ENCODE measurements at places on chromosomes 1 and 21. TPM values are rescaled to one million over a fixed set of nuclear protein-coding genes. Genes with fewer than 3 reads are reported as not detected.

Gene COL24A1
- total RNA-seq = 0.08 TPM

Gene TRIM63
- not detected for total RNA-seq

Gene PBX1
- total RNA-seq = 2.0 TPM

Gene NR1I3
- total RNA-seq = not detected

Gene HES3
- not detected for total RNA-seq

DNA sequence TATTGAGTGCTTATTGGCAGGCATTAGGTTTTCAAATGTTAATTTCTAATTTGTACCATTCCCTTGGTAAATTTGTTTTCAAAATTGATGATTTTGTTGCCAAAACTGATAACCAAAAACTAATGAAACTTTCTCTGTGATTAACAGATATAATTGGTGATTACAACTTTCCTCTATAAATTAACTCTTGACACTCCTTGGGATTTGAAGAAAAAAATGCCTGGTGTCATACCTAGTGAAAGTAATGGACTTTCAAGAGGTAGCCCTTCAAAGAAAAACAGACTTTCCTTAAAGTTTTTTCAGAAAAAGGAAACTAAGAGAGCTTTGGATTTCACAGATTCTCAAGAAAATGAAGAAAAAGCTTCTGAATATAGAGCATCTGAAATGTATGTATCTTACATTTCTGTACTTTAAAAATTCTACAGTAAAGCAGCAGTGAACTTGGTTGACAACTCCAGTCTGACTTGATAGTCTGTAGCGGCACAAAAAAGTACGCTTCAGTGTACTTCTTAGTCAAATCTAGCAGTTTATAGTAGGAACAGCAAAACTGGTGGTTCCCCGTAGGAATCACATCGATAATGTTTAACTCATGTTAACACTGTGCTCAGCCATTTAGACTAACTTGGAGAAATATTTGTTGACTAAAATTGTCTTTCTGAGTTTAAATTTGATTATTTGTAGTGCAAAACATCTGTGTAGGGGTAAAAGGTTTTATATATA is 3.0 kb downstream of the USP1 start:
- no peak for DNase-seq

DNA sequence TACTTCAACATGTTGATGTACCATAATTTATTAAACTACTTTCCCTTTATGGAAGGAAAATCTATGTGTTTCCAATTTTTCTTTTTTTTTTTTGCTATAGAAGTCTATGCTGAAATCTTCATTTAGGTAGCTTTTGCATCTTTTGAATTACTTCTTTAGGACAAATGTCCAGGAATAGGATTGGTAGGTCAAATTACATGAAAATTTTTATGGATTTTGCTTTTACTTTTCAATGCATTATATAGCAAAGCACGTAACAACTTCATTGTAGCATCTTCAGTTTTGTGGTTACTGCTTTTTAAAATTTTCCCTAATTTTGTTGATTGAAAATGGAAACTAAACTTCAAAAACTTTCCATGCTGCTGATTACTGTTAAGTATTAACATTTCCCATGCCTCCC is 12.0 kb upstream of the PLA2G2C start:
- DNase-seq = no peak

DNA sequence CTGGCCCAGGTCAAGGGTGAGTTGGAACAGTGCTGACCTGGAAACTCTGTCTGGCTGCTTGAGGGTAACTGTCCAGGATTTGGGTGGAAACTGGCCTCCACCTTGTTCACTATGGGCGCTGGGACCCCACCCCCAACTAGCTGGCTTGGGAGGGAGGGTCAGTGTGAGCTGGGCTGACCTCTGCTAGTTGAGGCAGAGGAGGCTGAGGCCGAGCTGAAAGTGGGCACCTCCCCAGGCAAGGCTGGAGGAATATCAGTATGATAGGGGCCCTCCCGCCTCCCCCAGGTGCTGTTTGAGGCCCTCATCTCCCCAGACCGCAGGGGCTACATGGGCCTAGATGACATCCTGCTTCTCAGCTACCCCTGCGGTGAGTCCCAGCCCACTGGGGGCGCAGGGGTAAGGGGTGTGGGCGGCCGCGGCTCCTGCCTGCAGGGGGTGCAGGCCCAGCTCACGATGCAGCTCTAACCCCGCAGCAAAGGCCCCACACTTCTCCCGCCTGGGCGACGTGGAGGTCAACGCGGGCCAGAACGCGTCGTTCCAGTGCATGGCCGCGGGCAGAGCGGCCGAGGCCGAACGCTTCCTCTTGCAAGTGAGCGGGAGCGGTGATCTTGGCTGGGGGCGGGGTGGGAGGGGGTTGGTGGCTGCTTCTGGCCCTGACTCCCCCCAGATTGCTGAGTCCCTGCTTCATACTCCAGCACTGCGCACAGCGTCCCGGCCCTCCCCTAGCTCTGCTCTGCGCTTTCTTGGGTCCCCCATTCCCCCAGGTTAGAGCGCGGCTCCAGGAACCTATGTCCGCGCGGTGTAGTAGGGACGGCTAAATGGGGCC is 22.9 kb downstream of the PTPRU start:
- no peak for DNase-seq

DNA sequence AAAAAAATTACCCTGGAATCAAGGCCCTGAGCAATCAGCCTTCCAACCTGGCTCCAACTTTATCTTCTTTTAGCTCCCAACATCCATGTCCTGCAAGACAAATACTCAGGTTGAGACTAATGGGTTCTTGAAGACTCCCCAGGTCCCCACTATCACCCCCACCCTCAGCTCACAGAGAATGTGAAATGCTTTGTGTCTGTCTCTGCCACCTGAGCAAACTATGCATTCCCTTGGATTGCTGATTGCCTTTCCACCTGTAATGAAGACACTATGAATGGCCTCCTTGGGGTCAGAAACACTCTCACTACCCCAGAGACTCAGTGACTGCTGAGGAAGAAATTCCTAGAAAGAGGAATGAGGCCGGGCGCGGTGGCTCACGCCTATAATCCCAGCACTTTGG is 121.2 kb upstream of the GALNT2 start:
- no peak for DNase-seq

DNA sequence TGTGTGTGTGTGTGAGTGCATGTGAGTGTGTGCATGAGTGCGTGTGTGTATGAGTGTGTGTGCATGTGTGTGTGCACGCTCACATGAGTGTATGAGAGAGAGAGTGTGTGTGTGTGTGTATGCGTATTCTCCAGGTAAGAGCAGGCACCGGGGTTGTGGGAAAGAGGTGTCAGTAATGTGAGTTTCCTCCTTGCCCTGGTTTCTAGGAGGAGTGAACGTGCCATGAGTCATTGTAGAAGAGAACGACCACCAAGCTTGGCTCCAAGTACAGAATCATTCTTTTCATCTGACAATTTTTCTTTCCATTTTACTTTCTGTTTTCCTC is 79.1 kb downstream of the POFUT2 start:
- DNase-seq = no peak
